ENCODE measurements at places on chromosomes 6 and 20. TPM values are rescaled to one million over a fixed set of nuclear protein-coding genes. Genes with fewer than 3 reads are reported as not detected.

DNA sequence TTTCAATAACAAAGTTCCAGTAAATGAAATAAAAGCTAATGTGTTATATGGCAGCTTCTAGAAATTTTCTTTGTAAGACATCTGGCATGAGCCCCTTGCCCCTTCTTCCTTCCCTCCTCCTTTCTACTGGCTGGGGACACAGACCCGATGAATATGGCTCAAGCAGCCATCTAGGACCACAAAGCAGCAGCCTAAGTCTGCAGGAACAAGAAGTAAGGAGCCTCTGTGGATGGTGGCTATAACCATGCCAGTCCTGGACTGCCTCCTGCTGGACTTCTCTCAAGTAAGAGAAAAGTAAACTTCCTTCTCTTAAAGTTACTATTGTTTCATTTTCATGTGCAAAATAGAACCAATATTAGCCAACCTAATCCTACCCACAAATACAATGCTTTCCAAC, 114.9 kb upstream of the DST start:
- no peaks in the 10 kb centered on the region for H3K4me1 ChIP-seq
- no peak for DNase-seq
- no peak overlapping the region for H3K27ac ChIP-seq
- no peaks in the 10 kb centered on the region for H3K36me3 ChIP-seq

The PRRT1 gene
- total RNA-seq, result 0.97 TPM

GRCh38 chr6:38517005-38517404, 122.7 kb downstream of the BTBD9 start:
- DNase-seq, result no peak
- no peak overlapping the region for H3K4me3 ChIP-seq
- H3K36me3 ChIP-seq, result no peaks in the 10 kb centered on the region
- H3K27ac ChIP-seq, result no peak overlapping the region

- H3K27me3 ChIP-seq, result no peaks in the 10 kb centered on the region
- no peak overlapping the region for H3K4me3 ChIP-seq
- no peak for DNase-seq
These were observed 363.5 kb downstream of the ESR1 start for GRCh38 chr6:152170702-152171667.

DNA sequence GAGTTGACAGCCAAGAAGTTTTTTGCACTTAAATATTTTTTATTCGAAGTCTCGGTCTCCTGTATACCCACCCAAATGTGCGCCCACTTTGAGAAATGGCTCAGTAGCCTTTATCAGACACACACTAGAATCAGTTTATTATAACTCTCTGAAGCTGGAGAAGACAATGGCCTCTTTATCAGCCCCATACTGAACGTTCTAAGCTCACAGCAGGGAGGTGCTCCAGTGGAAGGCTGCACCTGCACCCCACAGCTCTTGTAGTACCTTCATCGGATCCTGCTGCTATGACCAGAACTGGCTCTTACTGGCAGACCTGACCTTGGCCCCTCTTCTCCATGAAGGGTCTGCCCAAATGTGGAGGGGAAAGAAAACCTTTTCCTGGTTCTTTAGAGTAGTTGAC, 165.0 kb upstream of the SCGN start:
- H3K4me3 ChIP-seq, result no peak overlapping the region
- H3K36me3 ChIP-seq, result no peaks in the 10 kb centered on the region
- H3K4me1 ChIP-seq, result peaks cover 10% of the 10 kb centered on the region
- DNase-seq, result no peak
- no peaks in the 10 kb centered on the region for H3K27me3 ChIP-seq

The ACTL10 gene
- total RNA-seq, result 2.2 TPM

- H3K27ac ChIP-seq, result no peak overlapping the region
- H3K4me3 ChIP-seq, result no peak overlapping the region
- H3K27me3 ChIP-seq, result no peaks in the 10 kb centered on the region
These were observed 86.9 kb downstream of the RAMACL start for GRCh38 chr6:166499350-166500163.

GRCh38 chr6:55433446-55434130, 106.3 kb downstream of the GFRAL start:
- H3K27ac ChIP-seq, result no peak overlapping the region
- H3K4me3 ChIP-seq, result no peak overlapping the region
- H3K36me3 ChIP-seq, result no peaks in the 10 kb centered on the region
- H3K4me1 ChIP-seq, result no peaks in the 10 kb centered on the region
- no peak for DNase-seq
- H3K27me3 ChIP-seq, result no peaks in the 10 kb centered on the region

- H3K27ac ChIP-seq, result no peak overlapping the region
- no peak overlapping the region for H3K4me3 ChIP-seq
- no peaks in the 10 kb centered on the region for H3K27me3 ChIP-seq
- H3K36me3 ChIP-seq, result no peaks in the 10 kb centered on the region
- DNase-seq, result no peak
These were observed 126.9 kb upstream of the BMP5 start for GRCh38 chr6:56002336-56002735.

- no peak for DNase-seq
- H3K4me3 ChIP-seq, result no peak overlapping the region
- H3K4me1 ChIP-seq, result no peaks in the 10 kb centered on the region
- H3K27me3 ChIP-seq, result no peaks in the 10 kb centered on the region
- H3K36me3 ChIP-seq, result no peaks in the 10 kb centered on the region
These were observed 270.5 kb downstream of the NRN1 start for GRCh38 chr6:5736016-5736738.

- no peaks in the 10 kb centered on the region for H3K27me3 ChIP-seq
- no peak overlapping the region for H3K27ac ChIP-seq
- H3K4me3 ChIP-seq, result no peak overlapping the region
These were observed 143.8 kb downstream of the CDK19 start for GRCh38 chr6:110671447-110671846.

- H3K27ac ChIP-seq, result no peak overlapping the region
- H3K27me3 ChIP-seq, result no peaks in the 10 kb centered on the region
- H3K36me3 ChIP-seq, result peaks cover 35% of the 10 kb centered on the region
- no peak overlapping the region for H3K4me3 ChIP-seq
- no peak for DNase-seq
These were observed 2.1 kb downstream of the HIVEP1 start for GRCh38 chr6:12014027-12014872.

The WFDC12 gene
- total RNA-seq, result not detected

DNA sequence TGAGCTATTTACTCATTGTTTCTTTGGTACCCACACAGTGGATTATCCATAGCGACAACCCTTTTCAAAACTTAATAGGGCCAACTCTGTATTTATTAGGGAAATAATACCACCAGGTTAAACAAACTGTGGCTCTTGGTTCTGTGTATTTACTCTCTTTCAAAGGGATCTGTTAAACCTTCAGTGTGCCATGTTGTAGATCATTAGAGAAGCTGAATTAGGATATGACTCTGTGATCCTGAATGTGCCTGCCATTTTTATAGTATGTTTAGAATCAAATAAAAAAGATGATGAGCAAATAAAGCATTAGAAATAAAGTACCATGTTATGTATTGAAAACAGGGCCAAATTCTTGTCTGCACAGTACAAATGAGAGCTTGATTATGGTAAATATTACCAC, 25.0 kb upstream of the SLC35D3 start:
- H3K4me3 ChIP-seq, result no peak overlapping the region
- peaks cover 52% of the 10 kb centered on the region for H3K36me3 ChIP-seq
- DNase-seq, result no peak

GRCh38 chr6:91926361-91926760, 1339.5 kb upstream of the MAP3K7 start:
- H3K27me3 ChIP-seq, result no peaks in the 10 kb centered on the region
- H3K27ac ChIP-seq, result no peak overlapping the region
- DNase-seq, result no peak

DNA sequence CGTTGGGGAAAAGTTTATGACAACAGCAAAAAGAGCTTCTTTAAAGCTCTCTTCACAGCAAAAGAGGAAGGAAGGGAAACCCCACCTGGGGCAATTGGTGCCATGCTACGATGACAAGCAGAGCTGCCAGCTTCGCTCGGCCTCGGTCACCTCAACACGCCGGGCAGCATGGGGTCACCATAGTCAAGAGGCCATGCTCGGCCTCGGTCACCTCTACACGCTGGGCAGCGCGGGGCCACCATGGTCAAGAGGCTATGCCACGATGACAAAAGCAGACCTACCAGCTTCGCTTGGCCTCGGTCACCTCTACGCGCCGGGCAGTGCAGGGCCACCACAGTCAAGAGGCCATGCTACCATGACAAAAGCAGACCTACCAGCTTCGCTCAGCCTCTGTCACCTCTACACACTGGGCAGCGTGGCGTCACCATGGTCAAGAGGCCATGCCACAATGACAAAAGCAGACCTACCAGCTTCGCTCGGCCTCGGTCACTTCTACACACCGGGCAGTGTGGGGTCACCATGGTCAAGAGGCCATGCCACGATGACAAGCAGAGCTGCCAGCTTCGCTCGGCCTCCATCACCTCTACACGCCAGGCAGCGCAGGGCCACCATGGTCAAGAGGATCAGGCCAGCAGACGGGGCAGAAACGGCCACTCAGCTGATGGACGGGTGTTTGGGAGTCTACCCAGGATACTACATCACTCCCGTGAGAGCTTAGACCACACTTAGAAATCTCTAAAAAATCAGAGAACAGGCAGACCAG, 12.1 kb downstream of the APMAP start:
- H3K36me3 ChIP-seq, result no peaks in the 10 kb centered on the region
- H3K27me3 ChIP-seq, result no peaks in the 10 kb centered on the region
- peak; percentile 77 for DNase-seq
- peaks cover 3% of the 10 kb centered on the region for H3K4me1 ChIP-seq
- H3K27ac ChIP-seq, result peak overlapping the region; percentile 97

The EIF6 gene
- total RNA-seq, result 76.8 TPM

- no peak for DNase-seq
- H3K27me3 ChIP-seq, result no peaks in the 10 kb centered on the region
- H3K36me3 ChIP-seq, result no peaks in the 10 kb centered on the region
- H3K4me3 ChIP-seq, result no peak overlapping the region
- H3K27ac ChIP-seq, result no peak overlapping the region
These were observed 176.4 kb downstream of the ADGB start for GRCh38 chr6:146775220-146775619.

DNA sequence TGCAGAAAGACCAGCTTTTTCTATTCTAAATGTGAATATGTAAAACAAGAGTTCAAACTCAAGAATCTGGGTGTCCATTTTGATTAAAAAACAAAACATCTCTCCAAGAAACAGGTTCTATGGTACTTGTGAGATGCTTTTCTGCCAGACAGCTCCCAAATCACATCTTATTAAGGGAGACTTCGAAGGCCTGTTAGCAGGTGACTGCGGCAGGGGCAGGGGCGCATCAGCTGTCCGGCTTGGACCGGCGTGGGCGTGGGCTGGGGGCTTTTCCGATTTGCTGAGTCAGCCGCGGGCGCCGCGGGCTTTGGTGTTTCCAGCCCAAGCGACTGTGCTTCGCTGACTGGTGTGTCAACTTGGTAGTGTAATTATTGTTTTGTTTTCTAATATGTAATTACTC, 32.6 kb downstream of the TFAP2A start:
- H3K36me3 ChIP-seq, result no peaks in the 10 kb centered on the region
- peaks cover 20% of the 10 kb centered on the region for H3K27me3 ChIP-seq
- H3K27ac ChIP-seq, result no peak overlapping the region
- H3K4me1 ChIP-seq, result no peaks in the 10 kb centered on the region
- DNase-seq, result no peak
- no peak overlapping the region for H3K4me3 ChIP-seq

DNA sequence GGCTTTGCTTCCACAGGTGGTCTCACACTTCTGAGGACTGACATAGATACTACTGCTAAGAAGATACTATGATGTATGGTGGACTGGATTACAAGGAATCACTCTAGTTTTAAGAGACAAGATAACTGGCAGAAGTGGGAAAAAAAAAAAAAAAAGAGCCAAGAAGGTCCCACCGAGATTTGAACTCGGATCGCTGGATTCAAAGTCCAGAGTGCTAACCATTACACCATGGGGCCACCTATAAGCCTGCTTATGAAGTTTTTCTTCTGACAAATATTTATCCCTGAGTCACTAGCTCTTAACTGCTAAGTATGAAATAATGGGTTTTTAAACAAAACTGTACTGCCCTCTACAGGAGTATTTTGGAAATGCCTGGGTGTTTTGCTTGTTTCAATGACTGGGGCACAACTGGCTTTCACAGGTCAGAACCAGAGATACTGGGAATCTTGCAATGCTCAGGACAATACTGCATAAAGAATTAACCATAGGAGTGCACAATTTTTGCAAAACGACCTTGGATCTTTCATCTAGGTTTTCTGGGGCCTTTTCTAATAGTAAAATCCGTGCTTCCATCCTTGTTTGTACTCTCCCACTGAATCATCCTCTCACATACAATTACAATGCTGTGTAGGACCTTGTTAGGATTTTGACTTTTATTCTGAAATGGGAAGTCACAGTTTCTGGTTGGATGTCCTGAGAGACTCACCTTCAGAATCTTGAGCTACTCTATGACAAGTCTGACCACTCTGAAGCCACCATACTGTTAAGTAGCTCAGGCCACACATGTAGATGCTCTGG, 116.3 kb downstream of the OR2B2 start:
- no peak overlapping the region for H3K27ac ChIP-seq
- no peak for DNase-seq

The TFAP2D gene
- not detected for total RNA-seq

The FAM50B gene
- 8.4 TPM for total RNA-seq

DNA sequence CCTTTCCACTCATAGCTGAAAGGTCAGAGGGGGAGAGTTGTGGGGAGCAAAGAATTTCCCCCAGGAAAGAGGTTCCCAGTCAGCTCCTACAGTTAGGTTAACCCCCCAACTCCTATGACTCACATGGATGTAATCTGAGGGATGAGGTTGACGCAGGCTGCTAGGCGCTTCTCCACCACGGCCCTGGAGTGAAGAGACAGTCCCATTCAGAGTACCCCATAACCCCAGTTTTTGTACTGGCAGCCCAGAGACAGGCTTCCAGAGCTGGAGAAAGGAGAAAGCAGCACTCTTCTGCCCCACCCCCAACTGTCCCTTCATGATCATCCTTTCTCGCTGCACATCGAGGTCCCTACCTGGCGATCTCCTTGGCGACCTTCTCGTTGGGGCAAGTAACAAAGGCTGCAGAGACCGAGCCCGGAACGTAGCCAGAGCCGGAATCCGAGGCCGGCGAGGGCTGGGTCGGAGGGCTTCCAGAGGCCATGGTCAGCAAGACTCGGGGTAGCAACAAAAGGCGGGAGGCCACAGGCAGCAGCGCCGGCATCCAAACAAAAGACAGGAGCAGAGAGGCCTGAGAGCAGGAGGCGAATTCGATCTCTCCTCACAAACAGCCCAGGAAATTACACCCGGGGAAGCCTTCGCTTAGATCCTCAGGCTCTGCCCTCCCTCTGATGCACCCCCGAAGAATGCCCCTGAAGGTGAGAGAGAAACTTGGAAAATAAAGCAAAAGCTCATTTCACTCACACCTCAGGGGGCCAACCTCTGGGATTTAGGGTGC, 592 bp downstream of the CUTA start:
- DNase-seq, result peak; percentile 87
- H3K27me3 ChIP-seq, result no peaks in the 10 kb centered on the region
- peak overlapping the region; percentile 95 for H3K27ac ChIP-seq

Measured in spleen (tissue), 13 donors.